ENCODE measurements at places on chromosomes 12 and 14. TPM values are rescaled to one million over a fixed set of nuclear protein-coding genes. Genes with fewer than 3 reads are reported as not detected.

TAS2R14 gene
- total RNA-seq = 2.7 TPM

EIF2S3B gene
- total RNA-seq = 0.99 TPM

SSPN gene
- 0.27 TPM for total RNA-seq

KRT6C gene
- not detected for total RNA-seq

NPAS3 gene
- total RNA-seq = 0.09 TPM

RGS6 gene
- not detected for total RNA-seq

IFNG-AS1 gene
- not detected for total RNA-seq

SYNDIG1L gene
- not detected for total RNA-seq

OR4E1 gene
- total RNA-seq = not detected

VRTN gene
- not detected for total RNA-seq

NGB gene
- not detected for total RNA-seq

ZDHHC22 gene
- total RNA-seq = not detected

HOXC4 gene
- total RNA-seq = not detected

PMEL gene
- 0.19 TPM for total RNA-seq

SLCO1B1 gene
- total RNA-seq = not detected

AQP5 gene
- total RNA-seq = 0.09 TPM

RCOR1 gene
- 11.2 TPM for total RNA-seq

ZNF410 gene
- 52.8 TPM for total RNA-seq

APOF gene
- not detected for total RNA-seq

CLEC1B gene
- not detected for total RNA-seq

RDH5 gene
- 2.8 TPM for total RNA-seq

OLR1 gene
- total RNA-seq = not detected

Data from endothelial cell of coronary artery (primary cell).